NCI-H2107 (cell line): ENCODE measurements at places on chromosomes 13 and 19.

- DNase-seq: no peak
Measured at GRCh38 chr19:39126312-39127187, 964 bp downstream of the PAK4 start.

GRCh38 chr13:112443995-112444311 is 67.8 kb downstream of the SPACA7 start:
- DNase-seq: peak; percentile 64

DNA sequence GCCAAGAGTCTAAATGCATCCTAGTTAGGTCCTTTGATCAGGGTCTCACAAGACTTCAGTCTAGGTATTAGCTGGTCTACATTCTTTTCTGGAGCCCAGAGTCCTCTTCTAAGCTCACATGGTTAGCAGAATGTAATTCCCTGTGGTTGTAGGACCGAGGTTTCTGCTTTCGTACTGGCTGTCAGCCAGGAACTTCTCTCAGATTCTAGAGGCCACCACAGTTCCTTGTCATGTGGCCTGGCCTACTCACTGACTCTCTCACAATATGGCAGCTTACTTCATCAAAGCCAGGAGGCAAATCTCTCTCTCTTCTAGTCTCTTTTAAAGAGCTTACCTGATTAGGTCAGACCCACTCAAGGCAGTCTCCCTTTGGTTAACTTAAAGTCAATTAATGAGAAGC is 82.9 kb downstream of the POU4F1 start:
- no peak for DNase-seq

DNA sequence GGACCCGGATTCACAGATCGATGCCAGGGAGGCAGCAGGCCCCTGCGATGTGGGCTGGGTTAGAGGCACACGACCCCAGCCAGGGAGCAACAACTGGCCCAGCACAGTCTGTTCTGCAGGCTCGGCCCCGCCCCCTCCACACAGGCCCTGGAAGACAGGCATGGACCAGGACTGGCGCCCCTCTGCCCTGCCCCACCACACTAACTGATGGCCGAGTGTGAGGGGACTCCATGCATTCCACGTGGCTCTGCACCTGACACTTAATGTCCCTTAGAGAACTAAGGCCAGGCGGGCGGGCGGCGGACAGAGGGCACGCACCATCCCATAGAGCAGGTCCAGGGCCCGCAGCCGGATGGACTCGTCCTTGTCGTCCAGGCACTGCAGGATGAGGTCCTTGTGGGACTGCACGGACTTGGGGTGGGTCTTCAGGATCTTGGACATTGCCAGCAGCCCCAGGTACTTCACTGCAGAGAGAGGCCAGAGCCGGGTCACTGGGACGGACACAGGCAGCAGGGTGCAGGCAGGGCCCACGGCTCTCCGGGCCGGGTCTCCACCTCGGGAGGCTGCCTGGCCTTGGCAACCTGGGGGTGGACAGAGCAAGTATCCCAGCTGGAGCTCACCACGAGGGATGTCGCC is 24.8 kb downstream of the IZUMO4 start:
- no peak for DNase-seq

- no peak for DNase-seq
Measured at GRCh38 chr13:95568131-95568530, 15.6 kb downstream of the CLDN10 start.

DNA sequence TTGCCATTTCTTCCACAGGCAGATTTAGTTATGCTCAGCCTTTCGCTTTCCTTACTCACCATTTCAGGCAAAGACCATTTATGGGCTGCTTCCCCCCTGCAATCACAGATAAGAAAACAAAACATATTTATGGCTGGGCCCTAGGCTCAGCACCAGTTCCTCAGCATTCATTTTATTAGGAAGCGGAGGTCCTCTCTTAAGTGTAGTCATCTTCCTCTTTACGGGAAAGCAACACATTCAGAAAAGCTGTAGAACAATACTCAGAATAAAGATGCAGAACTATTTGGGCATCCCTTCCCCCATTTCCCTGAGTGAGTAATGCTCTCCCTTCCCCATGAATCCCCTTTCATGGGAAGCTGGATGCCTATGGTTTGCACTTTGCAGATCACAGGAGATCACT is 27.9 kb downstream of the FLT1 start:
- DNase-seq: no peak

- DNase-seq: no peak
Measured at GRCh38 chr19:48511800-48512503, at the start of gene LMTK3. Gene LMTK3 (minus strand): TSS chr19:48511835. CDS start chr19:48511576, 259 bp downstream.

GRCh38 chr19:4049432-4049831 is 17.3 kb downstream of the ZBTB7A start:
- no peak for DNase-seq

GRCh38 chr19:1252821-1253513 is 4.6 kb downstream of the MIDN start:
- DNase-seq: peak; percentile 62

DNA sequence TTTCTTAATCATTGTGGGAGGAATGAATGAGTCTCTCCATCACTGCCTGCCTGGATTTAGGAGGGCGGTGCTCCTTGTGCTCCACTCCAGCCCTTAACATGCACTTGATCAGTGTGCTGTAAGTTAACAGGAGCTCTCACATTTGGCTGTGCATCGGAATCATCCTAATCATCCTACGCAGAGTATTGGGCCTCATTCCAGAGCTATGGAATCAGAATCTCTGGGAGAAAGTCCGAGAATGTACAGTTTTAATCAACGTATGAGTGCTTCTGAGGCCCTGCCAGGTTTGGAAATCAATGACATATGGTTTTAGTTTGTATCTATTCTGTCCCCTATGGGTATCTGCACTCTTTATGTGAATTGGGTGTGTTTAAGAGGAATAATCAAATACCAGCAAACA is 34.9 kb upstream of the DCLK1 start:
- no peak for DNase-seq

GRCh38 chr19:31066385-31066784 is 282.9 kb downstream of the TSHZ3 start:
- no peak for DNase-seq

DNA sequence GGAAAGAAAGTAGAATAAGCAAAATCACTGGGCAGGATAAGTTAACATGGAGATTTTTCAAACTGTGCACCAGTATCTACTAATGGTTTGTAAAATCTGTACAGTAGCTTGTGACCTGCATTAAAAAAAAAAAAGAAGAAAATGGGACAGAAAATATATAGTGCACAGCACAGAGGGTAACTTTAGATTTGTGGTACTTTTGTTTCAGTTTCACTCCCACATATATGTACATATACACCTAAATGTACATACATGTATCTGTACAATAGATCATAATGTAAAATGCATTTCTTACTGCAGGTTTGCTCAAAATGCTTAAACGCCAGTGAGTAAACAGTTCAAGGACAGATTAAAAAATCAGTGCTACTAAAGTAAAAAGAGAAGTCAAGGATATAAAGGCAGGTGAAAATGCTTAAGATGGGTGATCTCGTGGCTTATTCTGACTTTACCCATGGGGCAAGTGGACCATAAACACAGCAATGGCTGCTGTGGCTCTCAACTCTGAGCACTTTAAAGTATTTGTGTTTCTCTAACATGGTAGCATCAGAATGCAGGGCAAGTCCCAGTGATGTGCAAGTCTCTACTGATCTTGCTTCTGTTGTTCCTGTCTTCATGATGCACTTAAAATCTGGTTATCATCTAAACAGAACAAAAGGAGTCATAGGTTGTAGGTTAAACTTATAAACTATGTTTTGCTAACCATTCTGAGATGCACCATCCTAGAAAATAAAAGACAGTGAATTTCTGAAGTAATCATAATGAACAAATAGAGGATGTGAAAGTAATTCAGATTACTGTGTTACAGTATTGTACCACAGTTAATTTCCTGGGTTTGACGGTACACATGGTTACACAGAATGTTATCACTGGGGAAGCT is 112.3 kb downstream of the MIPEP start:
- DNase-seq: no peak

DNA sequence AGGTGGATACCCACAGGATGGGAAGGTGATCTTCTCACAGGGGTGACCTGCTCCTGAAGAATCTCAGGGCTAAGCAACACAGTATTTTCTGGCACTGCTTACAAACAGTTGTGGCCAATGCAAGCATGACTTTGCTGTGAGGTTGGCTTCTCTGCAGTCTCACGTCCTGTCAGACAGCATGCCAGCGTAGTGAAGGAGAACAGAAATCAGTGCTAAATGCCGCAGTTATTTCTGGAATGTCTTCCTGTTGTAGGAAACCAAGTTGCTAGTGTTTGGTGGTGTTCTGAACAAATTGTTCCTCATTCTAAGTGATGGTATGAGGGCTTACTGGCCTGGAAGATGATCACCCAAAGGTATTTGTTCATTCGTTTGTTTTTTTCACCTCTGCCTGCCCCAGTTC is 320.1 kb downstream of the MTUS2 start:
- DNase-seq: no peak

- DNase-seq: peak; percentile 41
Measured at GRCh38 chr13:34156841-34157365, 339.0 kb downstream of the RFC3 start.

DNA sequence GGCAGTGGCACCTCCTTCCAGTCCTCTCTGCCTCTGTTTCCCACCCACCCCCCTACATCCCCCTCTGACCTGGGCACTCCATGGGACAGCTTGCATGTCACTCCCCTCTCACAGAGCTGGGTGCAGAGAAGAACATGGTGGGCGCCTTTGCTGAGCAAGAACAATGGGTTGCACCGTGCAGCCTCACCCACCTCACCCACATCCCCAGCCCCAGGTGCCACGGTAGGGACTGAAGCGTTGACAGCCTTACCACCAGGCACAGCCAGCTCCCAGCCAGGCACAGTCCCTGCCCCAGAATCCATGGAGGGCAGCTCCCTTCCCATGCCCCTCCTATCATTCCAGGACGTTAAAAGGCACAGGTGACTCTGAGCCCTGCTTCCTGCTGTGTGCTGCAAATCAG is 93.1 kb upstream of the VSTM2B start:
- DNase-seq: no peak

- DNase-seq: no peak
Measured at GRCh38 chr13:111256946-111257345, 63.5 kb upstream of the TEX29 start.

DNA sequence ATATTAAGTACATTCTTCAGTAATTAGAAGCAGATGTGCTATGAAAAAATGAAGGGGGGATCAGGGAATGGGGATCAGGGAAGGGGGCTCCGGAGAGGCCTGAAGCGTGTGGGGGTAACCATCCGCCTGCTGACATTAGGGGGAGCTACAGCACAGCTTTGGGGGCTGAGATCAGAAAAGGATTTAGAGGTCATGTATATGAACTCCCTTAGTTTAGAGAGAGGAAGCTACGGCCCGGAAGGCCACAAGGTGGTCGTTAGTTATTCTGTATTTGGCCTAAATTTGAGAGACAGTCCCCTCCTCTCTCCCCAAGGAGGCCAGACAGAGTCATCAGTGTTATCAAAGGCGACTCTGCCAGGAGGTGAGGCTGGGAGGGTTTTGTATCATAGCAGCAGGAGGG is 99.0 kb downstream of the TM9SF2 start:
- DNase-seq: no peak

DNA sequence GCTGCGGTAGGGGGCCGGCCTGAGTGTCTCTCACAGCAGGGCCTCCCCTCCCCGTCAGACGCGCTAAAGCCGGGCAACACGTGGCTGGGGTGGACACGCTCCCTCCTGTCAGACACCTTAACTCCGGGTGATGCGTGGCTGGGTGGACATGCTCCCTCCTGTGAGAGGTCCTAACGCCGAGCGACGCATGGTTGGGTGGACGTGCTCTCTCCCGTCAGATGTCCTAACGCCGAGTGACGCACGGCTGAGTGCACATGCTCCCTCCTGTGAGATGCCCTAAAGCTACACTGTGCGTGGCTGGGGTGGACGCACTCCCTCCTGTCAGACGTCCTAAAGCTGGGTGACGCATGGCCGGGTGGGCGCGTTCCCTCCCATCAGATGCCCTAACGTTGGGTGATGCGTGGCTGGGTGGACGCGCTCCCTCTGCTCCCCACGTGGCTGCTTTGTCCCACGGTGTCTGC is 126.1 kb upstream of the MCF2L start:
- DNase-seq: no peak

GRCh38 chr13:61692691-61693090 is 277.0 kb upstream of the PCDH20 start:
- no peak for DNase-seq

- peak; percentile 94 for DNase-seq
Measured at GRCh38 chr13:49443704-49444523, at the start of the genes CAB39L and SETDB2. Gene CAB39L (minus strand): TSS chr13:49444064. CDS start chr13:49382910, 61,154 bp downstream. Gene SETDB2 (plus strand): TSS chr13:49444274. CDS start chr13:49451894, 7,620 bp downstream.

DNA sequence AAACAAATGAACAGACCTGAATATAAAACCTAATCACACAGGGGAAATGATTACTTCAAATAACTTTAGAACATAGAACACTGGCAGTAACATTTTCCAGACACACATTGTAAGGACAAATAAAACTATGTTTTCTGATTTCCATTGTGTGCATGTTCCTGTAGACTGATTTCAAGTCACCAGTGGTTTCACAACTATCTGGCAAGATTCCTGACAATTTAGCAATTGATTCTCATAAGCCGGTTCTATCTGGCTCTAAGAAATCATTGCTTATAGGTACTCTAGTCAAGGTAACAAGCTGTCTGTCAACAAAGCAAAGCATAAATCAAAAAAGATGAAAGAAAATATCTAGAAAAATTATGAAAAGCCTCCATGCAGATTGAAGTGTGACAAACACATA is 19.6 kb upstream of the PCCA start:
- DNase-seq: no peak

- DNase-seq: no peak
Measured at GRCh38 chr19:51365211-51365964, 800 bp downstream of the ETFB start.

DNA sequence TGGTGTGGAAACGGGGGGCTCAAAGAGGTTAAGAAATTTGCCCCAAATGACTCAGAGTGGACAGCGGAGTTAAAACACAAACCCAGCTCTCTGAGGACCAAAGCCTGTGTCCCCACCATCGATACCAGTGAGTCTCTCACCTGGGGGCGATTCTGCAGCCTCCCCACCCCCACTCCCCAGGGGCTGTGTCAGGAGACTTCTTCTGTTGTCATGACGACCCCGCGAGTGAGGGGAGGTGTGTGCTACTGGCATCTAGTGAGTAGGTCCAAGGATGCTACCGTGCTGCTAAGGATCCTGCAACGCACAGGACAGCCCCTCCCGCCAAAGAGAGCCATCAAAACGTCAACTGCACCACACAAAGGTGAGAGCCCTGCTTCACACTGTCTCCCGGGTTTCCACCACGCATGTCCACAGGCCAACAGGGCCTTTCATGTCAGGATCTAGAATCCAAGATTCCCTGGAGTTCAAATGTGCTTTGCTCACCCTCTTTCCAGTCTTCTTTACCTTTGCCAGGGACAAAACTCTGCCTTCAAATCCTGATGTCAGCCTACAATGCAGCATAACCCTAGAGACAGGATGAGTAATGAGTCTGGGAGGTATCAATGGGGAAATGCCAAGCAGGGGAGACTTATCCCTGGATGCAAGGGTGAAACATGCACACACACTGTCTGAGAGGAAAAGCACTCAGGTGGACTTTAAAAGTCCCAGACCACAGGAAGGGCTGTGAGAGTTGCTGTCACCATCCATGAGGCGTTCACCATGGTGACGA is 3.9 kb downstream of the RANBP3 start:
- DNase-seq: no peak

GRCh38 chr13:28049215-28049614 is 51.2 kb downstream of the FLT3 start:
- no peak for DNase-seq
